ENCODE measurements at places on chromosomes 4 and X. TPM values are rescaled to one million over a fixed set of nuclear protein-coding genes. Genes with fewer than 3 reads are reported as not detected.

PTTG2 gene
- not detected for total RNA-seq

PABPC5 gene
- total RNA-seq: 2.0 TPM

RNF128 gene
- 17.1 TPM for total RNA-seq

GUCY1A1 gene
- 75.8 TPM for total RNA-seq

SOWAHB gene
- 2.9 TPM for total RNA-seq

TMSB15A gene
- total RNA-seq: 1.6 TPM

CACNA1F gene
- 0.66 TPM for total RNA-seq

APLN gene
- total RNA-seq: 5.9 TPM

- DNase-seq: no peak
These were observed 80.1 kb downstream of the GPC3 start for GRCh38 chrX:133905305-133905704.

DNA sequence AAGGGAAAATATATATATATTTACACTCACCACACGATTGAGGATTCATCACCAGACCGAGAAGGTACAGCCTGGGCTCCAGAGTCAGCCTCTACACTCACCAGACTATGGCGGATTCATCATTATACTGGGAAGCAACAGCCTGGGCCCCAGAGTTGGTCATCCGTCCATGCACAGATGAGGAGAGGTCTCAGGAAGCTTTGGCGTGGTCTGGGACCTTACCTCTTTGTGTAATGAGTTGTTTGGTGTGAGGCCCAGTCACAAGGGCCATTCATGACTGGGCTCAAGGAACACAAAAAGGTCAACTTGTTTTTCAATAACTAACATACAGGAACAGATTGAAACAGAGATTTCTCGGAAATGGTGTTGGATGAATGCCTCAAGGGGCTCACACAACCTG lies 926.1 kb downstream of the FAM133A start:
- no peak for DNase-seq

DNA sequence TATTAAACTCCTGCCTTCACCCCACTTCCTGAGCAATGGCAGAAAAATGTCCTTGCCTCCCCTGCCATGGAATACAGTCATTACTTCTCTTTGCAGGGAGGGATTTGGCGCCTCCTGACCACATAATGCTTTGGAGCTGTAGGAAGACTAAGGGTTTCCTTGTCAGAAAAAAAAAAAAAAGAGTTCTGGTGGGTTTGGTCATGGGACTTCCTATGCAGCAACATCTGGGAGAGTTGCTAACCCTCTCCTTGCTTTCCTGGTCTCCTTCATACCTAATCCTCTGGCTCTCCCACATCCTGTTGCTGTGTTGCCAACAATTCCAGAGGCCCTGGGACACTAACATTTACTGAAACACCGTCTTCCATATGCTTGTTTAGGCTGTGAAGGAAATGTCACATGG lies 75.1 kb upstream of the MBNL3 start:
- DNase-seq: no peak

GRCh38 chr4:123236606-123237005 lies 160.0 kb upstream of the SPRY1 start:
- no peak for DNase-seq

DNA sequence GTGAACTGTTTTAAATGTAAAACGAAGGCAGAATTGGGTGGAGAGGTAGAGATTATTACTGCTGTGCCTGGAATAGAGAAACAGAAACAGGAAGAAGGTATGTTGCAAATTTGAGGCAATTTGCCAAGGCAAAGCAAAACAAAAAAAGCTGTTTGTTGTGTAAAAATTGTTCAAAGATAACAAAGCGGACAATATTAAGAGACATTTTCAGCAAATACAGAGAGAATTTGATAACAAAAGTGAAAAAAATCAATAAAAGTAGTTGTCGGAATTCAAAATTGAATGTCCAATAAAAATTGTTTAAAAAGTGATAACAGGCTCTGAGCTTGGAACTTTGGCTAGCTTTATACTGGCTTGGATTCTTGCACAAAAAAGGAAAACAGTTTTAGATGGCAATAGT lies 14.4 kb upstream of the SMS start:
- DNase-seq: no peak

- DNase-seq: peak; percentile 30
These were observed 32.5 kb upstream of the TLR2 start for GRCh38 chr4:153651587-153651986.

DNA sequence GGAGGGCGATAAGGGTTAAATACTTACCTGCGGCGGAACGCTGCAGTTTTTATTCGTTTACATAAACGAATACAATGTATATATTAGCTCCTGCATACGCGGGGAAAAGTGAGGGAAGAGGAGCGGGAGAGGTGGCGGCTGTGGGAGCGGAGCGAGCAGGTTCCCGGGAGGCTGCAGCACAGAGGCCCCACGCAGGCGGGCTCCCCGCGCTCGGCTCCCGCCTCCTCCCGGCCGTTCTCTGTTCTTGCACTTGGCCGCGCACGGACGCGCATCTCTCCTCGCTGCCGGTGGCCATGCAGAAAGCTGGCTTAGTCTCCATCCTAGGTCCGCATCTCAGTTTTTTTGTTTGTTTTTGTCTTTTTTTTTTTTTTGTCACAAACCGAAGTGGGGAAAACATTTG lies 340.4 kb upstream of the FAT1 start:
- DNase-seq: no peak

GRCh38 chr4:168045354-168045753 lies 47.0 kb upstream of the ANXA10 start:
- no peak for DNase-seq

GRCh38 chr4:47913861-47914219 lies 543 bp downstream of the NFXL1 start:
- no peak for DNase-seq

- DNase-seq: no peak
These were observed 194.4 kb downstream of the CBR4 start for GRCh38 chr4:168815379-168816345.

- no peak for DNase-seq
These were observed 128.2 kb downstream of the SLC7A11 start for GRCh38 chr4:138113819-138114400.

GRCh38 chrX:10360116-10360515 lies 203.3 kb downstream of the CLCN4 start:
- no peak for DNase-seq

DNA sequence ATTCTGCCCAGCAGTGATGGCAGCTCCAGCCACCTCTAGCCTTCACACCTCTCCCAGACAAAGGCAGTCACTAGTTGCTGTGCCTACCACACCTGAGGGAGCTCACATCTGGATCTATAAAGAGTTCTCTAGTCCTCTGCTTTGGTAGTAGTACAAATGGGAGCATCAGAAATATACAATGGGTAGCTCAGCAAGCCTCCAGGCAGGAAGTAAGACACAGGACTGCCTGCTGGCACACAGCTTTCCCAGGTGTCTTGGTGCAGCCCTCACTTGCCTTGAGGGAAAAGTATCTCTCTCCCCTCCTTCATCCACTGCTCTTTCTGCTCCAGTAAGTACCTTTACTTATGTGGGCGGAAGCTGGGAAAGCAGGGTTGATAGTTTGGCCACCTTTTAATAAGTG lies 212.9 kb upstream of the SLC7A11 start:
- DNase-seq: no peak

DNA sequence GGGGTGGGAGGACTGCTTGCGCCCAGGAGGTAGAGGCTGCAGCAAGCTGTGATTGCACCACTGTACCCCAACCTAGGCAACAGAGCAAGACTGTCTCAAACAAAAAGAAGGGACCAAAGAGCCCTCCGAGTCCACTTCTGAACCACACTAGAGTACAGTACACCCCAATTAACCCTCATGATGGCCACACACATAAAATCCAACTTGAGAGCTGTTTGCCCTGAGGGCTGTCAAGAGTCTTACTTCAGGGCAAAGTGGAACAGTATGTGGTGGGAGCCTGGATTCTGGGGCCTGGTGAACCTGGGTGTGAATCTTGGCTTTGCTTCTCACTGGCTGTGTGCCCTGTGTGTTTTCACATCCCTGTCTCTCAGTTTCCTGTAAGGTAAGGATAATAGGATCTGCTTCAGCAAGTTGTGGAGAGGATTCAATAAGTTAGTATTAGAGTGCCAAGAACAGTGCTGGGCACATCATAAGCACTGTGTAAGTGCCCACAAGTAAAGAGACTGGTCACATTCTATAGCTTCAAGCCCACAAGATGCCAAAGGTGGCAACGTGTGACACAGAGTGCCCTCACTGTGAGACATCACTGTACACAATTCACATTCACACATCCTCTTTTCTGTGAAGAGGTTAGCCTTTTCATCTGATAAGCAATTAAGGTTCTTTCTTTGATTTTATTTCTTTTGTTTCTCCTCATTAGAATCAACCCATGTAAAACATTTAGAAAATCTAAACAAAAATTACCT lies 52.1 kb downstream of the LEF1 start:
- no peak for DNase-seq

GRCh38 chrX:148381603-148382002 lies 118.8 kb upstream of the AFF2 start:
- DNase-seq: no peak

DNA sequence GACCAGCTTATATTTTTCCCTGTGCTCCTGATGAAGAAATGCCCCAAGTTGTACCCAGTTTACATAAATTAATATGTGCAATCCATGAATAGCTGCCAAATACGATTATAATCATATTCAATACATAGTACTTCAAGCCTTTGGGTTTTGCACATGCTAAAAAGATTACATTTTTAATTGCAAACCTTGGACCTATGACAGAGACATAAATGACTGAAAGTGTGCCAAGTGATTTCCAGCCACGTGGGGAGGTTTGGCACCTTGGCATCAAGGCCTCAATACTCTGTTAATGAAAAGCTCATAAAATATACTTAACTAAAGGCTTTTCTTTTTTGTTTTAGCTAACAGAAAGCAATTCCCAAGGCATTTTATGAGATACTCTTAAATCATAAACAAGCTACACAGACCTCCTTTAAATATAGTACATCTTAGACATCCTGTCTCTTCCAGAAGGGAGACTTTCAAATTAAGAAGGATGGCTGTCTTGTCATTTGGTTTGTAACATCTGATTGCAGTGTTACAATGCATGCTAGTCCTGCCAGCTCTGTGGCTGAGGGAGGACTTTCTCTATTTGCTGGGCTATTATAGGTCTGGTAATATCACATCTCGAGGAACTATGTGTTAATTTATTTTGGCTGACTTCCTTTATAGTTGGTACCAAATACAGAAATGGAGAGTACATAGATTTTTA lies 404.1 kb downstream of the AFF2 start:
- DNase-seq: no peak

- DNase-seq: no peak
These were observed 186.2 kb downstream of the ANKRD50 start for GRCh38 chr4:124526331-124526730.

GRCh38 chr4:106875340-106875739 lies 160.8 kb downstream of the DKK2 start:
- DNase-seq: no peak

- no peak for DNase-seq
These were observed 33.1 kb downstream of the FTHL17 start for GRCh38 chrX:31038575-31039326.

GRCh38 chr4:19051831-19052230 lies 1030.3 kb upstream of the LCORL start:
- DNase-seq: no peak

- no peak for DNase-seq
These were observed 6.9 kb downstream of the SLC10A7 start for GRCh38 chr4:146514651-146515357.

- DNase-seq: no peak
These were observed 598.4 kb downstream of the GBA3 start for GRCh38 chr4:23291139-23291538.

GRCh38 chrX:46884799-46885198 lies 27.4 kb upstream of the JADE3 start:
- DNase-seq: no peak

DNA sequence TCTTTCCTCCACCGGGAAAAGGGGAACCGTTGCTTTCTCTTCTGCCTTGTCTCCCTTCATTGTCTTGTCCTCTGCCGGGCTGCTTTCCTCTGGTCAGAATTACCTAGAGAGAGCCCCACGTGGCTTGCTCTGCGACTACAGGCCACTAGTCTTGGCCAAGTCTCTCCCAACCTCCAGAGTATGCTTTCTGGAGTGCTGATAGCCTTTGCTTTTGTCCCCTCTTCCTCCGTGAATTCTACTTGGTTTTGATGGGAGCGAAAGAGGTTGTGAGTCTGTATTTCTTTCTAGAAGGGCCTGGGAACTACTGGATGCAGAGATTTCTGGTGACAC lies 5.3 kb upstream of the POU4F2 start:
- no peak for DNase-seq

DNA sequence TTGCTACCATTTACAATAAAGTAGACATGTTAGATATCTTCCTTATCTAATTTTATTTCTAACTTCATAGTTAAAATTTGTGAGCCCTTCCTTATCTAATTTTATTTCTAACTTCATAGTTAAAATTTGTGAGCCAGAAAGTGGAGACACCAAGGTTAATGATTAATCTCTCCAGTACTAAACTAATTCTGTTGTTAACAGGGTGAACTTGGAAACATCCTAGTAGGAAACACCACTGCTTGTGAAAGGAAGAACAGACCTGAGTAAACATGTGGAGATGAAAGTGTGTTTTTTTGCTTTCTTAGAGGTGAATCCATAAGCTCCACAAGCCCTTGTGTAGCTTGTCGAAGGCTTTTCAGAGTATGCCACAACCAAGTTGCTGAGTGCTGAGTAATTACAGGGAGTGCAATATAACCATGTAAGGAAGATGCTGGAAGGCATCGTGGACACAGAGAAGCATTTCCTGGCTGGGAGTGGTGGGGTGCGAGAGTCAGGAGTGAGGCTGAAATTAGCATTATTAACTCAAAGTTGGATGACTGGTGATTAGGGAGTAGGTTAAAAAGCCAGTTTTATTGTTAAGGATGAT lies 118.6 kb upstream of the NEIL3 start:
- DNase-seq: no peak

- no peak for DNase-seq
These were observed 395.7 kb downstream of the RAPGEF2 start for GRCh38 chr4:159498446-159499115.

Data from breast epithelium (tissue), 4 donors.